ENCODE measurements at places on chromosomes 7 and 10.
A peak's percentile ranks its signal among the peaks of the same experiment; 100 is the strongest.

DNA sequence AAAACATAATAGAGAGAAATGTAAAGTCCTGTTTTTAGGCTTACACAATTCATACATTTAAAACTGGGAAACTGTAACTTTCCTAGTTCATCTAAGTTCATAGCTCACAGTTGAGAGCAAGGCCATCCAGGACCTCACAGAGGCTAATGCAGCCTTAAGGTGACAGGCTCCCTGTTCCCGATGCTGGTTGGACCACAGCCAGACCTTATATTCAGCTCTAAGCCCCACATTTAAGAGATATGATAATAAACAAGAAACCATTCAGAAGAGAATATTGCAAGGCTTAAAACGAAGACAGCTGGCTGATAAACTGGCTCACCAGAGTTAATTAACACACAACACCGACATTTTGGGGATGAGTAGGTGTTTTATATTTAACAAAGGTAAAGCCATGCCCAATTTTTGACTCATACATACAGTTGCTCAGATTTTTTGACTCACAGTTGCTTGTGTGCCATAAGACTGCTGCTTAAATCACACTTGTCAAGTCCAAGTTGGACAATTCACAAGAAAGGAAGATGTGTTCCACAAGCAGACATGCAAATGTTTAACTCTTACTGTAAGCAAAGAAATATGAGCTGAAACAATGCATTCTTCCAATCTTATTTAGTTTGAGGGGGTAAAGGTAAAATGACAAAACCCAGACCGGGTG, 41.1 kb upstream of the TMEM213 start:
- DNase-seq: no peak

- no peak for DNase-seq
Measured at GRCh38 chr7:28269700-28270361, 89.2 kb upstream of the JAZF1 start.

DNA sequence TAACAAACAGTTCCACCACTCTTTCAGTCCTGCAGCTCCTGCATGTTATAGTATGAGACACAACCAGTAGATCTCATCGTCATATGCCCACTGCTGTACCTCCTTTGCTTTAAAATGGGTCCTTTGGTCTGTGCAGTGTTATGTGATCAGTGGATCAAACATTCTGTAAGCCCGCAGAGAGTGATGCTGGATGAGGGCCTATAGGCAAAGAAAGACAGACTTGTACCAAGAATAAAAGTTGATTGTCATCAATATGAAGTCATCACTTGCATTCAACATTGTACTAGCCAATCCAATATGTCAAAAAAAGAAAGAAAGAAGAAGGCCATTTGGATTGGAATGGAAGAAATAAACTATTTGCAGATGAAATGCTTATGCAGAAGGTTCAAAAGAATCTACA, 79.8 kb upstream of the PHYHIPL start:
- no peak for DNase-seq

DNA sequence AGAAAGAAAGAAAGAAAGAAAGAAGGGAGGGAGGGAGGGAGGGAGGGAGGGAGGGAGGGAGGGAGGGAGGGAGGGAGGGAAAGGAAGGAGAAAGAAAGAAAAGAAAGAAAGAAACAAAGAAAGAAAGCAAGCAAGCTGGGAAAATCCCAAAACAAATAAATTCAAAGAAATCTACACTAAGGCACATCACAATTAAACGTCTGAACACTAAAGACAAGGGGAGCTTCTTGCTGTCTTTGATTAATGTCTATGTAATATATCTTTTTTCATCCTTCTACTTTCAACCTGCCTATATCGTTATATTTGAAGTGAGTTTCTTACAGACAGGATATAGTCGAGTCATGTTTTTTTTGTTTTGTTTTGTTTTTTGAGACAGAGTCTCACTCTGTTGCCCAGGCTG, 28.3 kb upstream of the EBF3 start:
- no peak for DNase-seq

- DNase-seq: no peak
Measured at GRCh38 chr7:24444666-24445440, 128.4 kb upstream of the PALS2 start.

DNA sequence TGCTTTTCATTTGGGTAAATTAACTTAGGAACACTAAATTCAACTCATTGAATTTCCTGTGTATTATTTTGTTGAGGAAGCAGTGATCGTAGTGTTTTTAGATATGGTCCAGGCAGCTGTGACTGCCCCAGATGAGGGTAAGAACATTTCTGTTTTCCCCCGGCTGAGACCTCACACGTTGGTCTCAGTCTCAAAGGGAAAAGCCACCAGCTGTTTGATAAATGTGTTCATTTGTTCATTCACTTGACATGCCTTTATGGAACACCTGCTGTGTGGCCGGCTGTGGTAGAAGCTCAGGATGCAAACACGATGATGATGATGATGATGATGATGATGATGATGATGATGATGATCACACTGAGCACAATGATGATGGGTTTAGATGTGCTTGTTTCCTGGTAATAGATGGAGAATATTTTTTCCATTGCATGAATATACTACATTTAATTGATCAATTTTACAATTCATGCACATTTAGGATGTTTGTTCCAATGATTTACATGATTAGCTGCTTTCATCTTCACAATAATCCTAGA, 125.6 kb upstream of the ZNF32 start:
- no peak for DNase-seq

GRCh38 chr7:30751696-30752273, at the start of gene INMT:
Gene INMT (plus strand): TSS chr7:30752135. CDS start chr7:30752151, 16 bp downstream.
- DNase-seq: no peak

GRCh38 chr10:11934262-11934661, 108.3 kb downstream of the UPF2 start:
- no peak for DNase-seq

GRCh38 chr7:23403970-23404369, 66.3 kb downstream of the IGF2BP3 start:
- DNase-seq: no peak

GRCh38 chr7:144513334-144513733, 109.8 kb upstream of the NOBOX start:
- DNase-seq: no peak

DNA sequence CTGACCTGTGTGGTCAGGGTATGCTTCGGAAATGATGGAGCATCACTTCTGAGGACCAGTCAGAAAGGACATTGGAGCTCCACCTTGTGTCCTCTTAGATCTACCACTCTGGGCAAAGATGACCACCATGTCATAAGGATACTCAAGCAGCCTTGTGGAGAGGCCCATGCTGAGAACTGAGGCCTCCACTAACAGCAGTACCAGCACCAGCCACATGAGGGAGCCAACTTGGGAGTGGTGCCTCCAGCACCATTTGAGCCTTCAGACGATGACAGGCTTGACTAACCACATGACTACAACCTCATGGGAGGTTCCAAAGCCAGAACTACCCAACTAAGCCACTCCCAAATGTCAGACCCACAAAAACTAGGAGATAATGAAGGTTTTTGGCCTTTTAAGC, 116.0 kb downstream of the NPTX2 start:
- DNase-seq: no peak

GRCh38 chr10:28307267-28307666, 4.4 kb upstream of the MPP7 start:
- no peak for DNase-seq

DNA sequence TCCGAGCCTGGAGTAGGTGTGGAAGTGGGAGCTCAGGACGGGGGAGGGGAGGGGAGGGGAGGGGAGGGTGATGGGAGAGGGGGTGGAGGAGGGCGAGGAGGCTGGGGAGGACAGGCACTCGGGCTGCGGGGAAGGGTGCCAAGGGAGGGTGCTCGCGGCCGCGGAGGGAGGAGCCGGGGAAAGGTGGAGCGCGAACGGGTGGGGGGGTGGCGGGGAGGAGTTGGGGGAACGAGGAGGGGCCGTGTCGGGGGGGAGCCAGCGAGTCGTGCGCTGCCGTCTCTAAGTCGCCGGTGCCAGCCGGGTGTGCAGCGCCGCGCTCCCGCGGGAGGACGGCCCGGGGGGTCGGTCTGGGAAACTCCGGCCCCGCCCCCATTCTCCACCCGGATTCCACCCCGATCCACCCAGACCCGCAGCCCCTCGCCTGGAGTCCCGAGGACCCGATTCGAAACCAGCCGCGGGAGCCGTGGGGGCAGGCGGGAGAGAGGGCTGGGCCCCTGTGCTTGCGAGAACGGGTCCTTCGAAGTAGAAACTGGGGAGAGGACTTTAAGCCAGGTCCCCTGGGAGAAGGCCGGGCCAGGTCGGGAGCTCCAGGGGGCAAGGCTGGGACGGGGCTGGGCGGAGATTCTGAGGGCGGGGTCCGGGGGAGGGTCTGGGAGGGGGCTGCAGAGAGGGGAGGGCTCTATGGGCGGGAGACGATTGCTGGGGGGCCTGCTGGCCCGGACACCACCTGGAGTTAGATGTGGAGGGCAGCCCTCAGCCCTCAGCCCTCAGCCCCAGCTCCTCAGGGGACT, at the start of gene ZNF467:
ZNF467 (minus strand) TSS at position 143 of the 791 bp plus-strand sequence. CDS start 2,556 bp downstream, outside the sequence.
- DNase-seq: peak; percentile 12

GRCh38 chr10:121556918-121557573, 41.2 kb downstream of the FGFR2 start:
- DNase-seq: no peak

DNA sequence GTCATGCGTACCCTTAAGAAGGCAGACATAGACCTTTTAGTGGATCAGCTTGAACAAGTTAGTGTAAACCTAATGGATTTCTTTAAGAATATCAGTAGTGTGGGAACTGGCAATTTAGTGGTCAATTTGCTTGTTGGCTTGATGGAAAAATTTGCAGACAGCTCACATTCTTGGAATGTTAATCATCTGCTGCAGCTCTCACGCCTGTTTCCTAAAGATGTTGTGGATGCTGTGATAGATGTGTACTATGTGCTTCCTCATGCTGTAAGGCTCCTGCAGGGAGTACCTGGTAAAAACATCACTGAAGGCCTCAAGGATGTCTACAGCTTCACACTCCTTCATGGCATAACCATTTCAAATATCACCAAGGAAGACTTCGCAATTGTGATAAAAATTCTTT, 103.4 kb downstream of the ABCA13 start:
- DNase-seq: no peak

DNA sequence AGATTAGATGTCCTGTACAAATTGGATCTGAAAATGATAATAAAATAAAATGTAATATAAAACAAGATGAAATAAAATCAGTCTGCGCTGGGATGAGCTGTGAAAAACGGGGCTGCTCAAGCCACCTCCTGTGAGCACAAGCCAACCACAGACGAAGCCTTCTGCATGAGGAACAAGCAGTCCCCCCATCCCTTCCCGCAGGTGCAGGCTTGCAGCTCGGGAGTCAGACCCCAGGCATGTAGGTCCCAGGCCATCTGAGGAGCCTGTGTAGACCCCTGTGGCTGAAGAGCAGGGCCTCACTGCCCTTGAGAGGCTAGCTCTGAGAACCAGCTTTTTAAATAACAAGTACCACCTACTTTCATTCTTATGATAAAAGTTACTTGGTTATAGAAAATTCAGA, 123.4 kb downstream of the TNS3 start:
- DNase-seq: no peak

- no peak for DNase-seq
Measured at GRCh38 chr10:16155834-16156233, 281.0 kb upstream of the PTER start.

DNA sequence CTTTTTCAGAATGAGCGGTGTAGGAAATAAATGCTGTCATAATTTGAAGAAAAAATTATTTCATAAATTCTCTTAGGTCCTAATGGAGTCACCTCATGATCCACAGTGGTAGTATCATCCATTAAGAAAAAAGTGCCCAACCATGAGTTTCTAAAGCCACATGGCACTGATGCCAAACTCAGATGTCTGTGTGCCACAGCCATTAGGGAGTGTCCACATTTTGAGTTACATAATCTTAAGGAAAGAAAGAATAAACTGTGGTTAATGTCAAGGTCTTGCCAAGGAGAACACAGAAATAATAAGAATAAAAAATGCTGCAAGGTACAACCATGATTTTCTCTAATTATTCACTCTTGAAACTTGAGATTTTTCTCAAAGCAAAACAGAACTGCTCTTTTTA, 1101.8 kb downstream of the SORCS3 start:
- no peak for DNase-seq

- no peak for DNase-seq
Measured at GRCh38 chr7:150738591-150739001, 1.4 kb downstream of the GIMAP5 start.

DNA sequence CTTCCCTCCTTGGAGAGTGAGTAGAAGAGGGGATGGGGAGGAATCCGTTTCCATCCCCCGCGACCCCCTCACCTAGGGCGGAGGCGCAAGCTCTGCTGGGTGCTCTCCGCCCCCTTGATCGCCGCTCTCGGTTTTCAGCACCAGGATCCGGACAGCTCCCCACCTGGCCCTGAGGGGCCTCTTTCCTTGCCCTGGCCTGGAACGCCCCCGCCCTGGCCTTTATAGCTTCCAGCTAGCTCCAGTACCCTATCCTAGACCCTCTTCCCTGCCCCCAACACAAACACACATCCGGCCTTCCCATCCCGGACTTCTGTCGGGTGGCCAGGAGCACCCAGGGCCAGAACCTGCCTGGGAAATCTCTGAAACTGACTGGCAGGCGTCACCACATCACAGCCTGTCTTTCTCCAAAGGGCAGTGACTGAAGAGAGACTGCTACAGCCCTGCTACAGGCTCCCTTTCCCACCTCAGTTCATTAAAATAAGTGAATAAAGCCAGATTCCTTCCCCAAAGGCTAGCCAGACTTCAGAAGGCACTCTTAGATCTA, 72.3 kb upstream of the LEP start:
- no peak for DNase-seq

DNA sequence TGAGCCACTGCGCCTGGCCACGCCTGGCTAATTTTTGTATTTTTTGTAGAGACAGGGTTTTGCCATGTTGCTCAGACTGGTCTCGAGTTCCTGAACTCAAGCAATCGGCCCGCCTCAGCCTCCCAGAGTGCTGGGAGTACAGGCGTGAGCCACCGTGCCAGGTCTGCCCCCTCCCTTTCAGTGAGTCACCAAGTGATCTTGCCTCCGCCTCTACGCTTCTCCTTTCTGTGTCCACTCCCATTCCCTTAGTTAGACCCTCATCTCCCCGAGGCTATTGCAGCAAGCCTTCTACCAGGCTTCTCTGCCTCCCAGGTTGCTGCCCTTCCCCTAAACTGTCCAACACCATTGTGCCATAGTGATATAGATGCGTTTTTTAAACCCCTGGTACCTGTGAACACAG, 32.9 kb downstream of the CDC123 start:
- no peak for DNase-seq

GRCh38 chr10:55820478-55820877, 540.6 kb downstream of the ZWINT start:
- no peak for DNase-seq

- DNase-seq: no peak
Measured at GRCh38 chr7:75905785-75906604, 9.0 kb upstream of the POR start.
